Central memory CD4-positive, alpha-beta T cell (primary cell): ENCODE measurements at places on chromosomes 11 and 22.

GRCh38 chr11:108436594-108436993 is 30.7 kb downstream of the C11orf65 start:
- DNase-seq = no peak

DNA sequence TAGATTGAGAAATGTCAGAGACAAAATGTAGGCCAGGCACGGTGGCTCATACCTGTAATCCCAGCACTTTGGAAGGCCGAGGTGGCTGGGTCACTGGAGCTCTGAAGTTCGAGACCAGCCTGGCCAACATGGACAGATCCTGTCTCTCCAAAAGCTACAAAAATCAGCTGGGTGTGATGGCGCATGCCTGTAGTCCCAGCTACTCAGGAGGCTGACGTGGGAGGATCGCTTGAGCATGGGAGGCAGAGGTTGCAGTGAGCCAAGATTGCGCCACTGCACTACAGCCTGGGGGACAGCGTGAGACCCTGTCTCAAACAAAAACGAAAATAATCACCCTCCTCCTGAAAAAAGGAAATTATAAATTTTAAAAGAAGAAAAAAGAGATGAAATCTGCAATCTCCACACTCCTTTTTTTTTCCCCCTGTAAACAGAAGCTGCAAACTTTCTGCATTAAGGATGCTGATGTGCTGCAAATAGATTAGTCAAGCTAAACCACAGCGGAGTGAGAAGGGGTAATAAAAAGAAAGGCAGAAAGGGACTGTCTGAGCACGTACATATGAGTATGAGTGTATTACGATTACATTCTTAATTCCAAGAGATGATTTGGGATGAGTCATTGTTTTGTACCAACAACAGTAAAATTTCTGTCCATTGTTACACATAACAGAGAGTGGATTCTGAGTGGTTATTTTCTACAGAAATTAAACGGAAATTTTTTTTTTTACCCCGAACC is 87.3 kb downstream of the SIK3 start:
- DNase-seq = no peak

GRCh38 chr22:41557401-41558240 is 3.2 kb upstream of the CSDC2 start:
- no peak for DNase-seq

DNA sequence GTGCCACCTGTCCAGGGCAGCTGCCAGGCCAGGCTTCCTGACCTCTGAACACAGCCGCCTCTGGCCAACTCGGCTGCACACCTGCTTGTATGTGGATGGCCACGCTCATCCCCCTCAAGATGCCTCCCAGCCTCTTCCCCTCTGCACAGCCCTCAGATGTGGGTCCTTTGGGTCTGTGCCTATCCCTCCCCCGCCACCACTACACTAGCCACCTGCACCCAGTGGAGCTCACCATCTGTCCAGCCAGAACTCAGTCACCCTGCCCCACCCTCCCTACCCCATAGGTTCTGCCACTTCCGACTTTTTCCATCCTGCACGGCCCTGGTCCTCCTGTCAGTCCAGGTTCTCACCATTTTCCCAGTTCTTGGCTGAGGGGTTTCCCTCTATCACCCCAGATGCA is 44.6 kb downstream of the PHF21B start:
- no peak for DNase-seq

DNA sequence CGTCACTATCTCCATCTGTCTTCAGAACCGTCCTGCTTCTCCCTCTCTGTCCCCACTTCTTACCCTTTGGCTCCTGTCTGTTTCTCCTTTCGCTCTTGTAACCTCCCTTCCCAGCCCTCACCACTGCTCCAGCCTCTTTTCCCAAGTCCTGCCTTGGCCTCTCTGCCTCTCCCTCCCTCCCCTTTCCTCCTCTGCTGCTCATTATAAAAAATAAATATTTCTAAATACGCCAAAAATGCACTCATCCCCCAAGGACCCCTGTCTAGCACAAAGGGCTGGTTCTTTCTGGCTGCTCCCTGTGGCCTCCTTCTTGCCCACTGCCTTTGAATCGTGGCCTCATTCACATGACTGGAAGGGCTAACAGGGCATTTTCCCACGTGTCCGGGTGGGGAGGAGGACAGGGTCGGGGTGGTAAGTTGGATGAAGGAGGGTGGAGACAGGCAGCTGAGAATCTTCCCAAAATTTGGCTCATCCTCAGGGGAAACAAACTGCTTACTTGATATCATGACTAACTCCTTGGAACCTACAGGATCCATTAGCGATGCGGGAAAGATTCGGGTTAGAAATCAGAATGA is 26.4 kb upstream of the OAF start:
- no peak for DNase-seq

DNA sequence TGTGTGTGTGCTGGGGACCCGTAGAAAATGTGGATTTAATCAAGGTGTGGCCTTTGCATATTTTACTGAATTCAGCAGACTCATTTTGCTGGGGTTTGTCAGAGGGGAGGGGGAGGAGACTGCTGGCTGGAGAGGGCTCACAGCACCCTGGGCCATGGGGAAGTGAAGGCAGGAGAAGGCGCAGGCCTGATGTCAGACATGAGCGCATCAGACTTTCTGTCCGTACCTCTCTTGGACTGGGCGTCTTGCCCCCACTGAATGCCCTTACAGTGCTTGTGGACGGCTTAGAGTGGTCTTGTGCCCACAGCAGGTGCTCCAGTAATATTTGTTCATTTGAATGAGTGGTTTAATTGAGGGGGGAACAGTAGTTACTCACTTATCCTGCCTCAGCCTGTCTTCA is 75.2 kb downstream of the TEAD1 start:
- no peak for DNase-seq

DNA sequence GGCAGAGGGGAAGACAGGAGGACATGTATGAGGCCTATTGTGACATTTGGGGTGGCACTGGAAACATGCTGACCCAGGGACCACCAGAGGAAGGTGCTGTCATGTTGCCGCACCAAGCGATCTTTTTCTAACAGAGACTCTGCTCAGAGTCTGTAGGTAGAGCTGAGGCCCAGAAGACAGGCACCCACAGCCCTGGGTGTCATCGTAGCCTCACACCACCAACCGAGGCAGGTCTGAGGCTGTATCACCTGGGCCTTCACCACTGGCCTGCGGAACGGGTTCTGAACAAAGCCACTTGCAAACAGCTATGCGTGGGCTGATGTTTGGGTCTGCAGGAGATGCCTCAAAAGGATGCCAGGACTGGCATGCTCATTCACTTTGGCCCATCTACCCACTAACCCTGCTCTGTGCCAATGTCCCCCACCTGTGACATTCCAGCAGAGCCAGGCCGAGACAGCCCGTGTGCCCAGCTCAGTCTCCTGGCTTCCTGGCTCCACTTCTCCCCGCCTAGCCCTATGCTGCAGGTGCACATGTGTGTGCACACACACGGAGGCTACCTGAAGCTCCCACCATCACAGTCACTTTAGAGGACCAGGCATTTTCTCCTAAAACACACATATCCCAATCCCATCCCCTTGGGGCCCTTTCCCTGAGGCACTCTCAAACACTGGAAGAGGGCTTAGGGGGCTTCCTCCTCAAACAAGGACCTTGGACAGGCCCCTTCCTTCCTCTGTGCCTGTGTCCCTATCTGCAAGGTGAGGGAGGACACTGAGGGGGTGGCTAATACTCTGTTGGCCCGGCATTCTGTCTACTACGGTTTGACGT is 3.6 kb downstream of the TRIM29 start:
- DNase-seq = no peak

DNA sequence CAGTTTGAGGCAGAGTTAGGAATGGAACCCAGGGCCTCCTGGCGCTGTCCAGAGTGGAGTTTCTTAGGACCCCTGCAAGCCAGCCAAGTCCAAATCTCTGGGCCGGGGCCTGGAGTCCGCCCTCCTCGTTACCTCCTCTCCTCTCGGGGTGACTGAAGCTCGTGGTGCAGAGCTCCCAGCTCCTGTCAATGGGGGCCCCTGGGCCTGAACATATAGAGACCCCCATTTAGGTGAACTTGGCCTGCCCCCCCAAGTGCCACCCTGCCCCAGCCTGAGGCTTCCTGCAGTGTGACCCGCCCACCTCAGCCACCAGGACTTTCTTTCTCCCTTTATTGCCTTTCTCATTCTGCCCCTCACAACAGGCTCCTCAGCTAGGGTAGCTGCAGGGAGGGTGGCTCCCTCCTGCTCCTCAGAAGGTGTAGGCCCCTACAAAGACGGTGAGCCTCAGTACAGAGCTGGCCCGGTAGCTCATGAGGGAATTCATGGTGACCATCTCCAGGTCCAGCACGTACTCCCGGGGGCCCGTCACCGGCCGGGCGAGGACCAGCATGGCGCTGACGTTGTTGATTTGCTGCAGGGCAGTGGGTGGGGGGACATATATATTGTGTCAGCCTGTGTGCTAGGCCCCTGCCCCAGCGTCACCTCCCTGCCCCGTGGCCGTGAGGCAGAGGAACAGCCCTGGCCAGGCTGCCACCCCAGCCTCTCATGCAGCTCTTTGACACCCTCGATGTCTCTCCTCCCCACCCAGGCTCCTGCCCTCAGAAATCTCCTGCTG is 5.9 kb downstream of the EFEMP2 start:
- no peak for DNase-seq

- DNase-seq = no peak
These were observed 15.7 kb upstream of the GNB1L start for GRCh38 chr22:19870153-19871022.

GRCh38 chr11:70836071-70836470 is 416.3 kb downstream of the SHANK2 start:
- no peak for DNase-seq

DNA sequence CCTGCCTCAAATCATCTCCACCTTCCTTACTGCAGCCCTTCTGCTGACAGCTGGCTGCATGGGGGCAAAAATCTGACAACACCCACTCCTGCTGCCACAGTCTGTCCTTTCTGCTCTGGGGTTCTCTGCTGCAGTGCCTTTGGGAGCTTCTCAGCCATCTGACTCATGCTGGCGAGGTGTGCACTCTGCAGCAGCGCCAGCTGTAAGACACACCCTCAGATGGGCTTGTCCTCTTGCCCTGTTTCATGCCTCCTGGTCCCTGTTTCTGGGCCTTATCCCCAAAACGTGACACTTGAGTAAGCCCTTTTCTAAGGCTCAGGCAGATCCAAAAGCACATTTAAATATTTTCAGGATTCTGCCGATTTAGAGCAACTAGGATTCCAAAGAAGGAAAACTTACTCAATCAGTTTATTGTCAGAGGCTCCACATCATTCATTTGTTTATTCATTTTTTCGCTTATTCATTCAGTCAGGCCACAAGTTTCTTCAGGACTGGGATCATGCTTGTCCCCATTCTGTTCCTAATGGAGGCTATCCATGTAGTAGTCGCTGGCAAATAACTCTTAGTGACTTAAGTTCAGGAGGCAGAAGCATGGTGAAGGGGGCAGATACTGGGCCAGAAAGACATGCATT is 60.2 kb downstream of the SMIM38 start:
- DNase-seq = no peak

- DNase-seq = no peak
These were observed 10.8 kb upstream of the CD81 start for GRCh38 chr11:2366276-2366675.

DNA sequence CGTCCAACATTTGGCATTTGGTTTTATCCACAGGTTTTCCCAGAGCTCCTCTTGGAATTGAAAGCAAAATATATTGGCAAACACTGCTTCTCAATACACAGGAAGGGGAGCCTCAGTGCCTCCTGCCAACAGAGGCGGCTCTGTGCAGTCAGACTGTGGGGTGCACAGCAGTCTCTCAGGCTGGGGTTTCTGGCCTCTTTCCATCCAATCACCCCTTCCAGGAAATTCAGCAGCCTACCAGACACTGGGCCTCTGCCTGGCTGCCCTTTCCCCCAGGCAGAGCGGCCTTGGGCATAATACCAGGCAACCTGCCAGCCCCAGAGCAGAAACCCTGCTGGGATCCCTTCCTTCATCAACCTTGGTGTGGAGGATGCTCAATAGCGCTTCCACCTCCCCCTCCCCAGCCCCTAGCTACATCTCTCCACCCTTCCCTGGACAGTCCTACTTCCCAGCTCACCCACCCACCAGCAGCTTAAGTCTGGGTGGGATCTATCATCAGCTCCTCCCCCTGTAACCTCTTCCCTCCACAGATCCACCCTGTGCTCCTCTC is 17.8 kb upstream of the RAPSN start:
- DNase-seq = no peak

DNA sequence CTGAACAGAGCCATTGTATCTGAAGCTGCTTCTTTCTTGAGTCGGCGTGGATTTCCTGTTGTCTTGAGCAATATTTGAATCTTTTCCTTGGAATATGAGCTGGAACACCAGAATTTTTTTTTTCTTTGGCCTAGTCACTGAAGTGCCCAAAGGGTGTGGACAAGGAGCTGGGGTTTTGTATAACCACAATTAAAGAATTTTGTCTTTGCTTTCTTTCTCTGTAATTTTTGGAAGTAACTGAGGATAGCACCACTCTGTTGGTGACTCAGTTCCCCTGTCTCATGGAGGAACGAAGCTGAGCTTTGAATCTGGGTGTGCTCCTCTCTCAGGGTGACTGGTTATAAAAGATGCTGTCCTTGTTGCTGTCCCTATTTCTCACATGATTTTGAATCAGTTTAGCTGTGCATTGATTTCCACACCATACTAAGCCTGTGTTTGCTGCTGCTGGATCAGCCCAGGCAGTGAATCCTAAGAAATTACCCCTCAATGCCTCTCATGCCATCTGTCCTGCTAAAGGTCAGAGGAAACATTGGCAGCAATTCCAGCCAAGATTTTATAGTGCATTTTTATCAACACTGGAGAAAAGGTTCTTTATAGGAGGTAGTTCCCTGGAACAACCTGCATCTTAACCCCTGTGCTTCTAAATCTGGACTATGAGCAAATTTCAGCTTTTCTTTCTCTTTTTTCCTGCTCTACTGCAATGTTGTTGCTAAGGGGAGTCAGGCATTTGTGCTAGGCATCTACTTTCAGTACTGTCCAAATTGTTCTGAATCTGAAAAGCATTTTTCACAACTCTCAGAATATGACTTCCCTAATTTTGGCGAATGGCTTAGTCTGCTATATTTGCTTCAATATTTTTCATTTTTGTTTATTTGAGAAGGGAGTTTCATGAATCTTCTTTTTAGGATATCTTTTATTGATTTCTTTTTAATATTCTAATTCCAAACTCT is 540.8 kb downstream of the SOX6 start:
- DNase-seq = no peak

DNA sequence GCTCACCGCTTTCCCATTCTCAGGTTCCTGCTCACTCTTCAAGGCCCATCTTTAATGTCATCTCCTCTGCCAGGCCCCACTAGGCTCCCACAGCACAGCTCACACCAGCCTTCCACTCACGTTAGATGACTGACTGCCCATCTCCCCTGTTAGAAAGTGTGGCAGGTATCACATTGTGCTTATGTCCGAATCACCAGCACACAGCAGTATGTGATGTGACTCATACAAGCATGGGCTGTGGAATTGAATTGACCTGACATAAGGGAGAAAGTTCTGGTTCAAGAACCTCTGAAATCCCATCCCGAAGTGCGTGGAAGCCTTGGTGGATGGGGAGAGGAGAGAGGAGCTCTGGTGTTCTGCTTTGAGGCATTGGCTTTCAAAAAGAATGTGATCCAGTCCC is 6.5 kb downstream of the VSTM5 start:
- DNase-seq = no peak

DNA sequence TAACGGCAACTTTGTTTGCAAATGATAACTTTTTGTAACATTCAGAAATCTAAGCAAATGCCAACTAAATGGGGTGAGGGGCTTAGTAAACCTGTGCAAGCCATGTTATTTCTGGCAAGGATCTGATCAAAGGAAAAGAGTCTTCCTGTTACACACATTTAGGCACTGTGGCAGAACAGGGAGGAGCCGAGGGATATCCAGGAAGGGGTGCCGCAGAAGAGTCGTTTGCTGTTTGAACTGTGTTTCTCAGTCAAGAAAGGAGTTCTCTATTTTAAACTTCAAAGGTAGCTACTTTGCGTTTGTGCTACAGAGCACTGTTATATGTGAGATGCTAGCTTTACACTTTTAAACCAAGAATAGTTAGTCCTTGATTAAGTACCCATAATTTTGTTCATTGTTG is 175.5 kb downstream of the ETS1 start:
- DNase-seq = no peak

GRCh38 chr11:82521427-82521826 is 212.2 kb downstream of the FAM181B start:
- DNase-seq = no peak
